Activated B cell treated with CpG ODN at 0.5 μM for 24 hours (primary cell): ENCODE measurements at places on chromosomes 2 and 18. TPM values are rescaled to one million over a fixed set of nuclear protein-coding genes. Genes with fewer than 3 reads are reported as not detected.

DNA sequence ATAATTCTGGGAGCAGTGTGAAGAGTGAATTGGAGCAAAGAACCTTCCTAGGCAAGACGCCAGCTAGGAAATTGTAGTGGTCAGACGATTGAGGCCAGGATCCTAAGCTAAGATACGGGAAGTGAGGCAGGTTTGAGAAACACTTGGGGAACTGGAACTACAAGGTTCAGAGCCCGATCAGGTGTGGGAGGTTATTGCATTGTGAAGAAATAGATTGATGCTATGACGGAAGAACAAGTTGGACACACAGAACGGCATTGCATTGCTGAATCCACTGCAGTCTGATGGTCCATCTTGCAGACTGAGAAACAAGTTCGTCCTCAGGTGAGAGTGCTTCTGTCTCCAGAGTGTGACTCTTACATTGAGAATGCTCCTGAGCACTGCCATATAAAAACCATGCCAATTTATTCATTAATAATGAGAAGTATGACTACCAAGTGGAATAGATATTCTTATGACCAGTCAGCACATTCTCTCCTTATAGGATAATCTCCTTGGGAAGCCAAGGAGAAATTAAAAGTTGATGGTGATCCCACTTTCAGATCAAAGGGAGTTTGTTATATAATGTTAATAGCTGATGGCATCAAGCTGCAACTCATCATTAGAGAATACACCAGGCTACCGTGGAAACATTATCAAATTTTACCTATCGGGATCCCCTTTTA, 30.9 kb downstream of the ANTXR1 start:
- H3K27ac ChIP-seq: no peak overlapping the region
- H3K4me3 ChIP-seq: no peak overlapping the region
- H3K27me3 ChIP-seq: peaks cover 15% of the 10 kb centered on the region
- H3K4me1 ChIP-seq: no peaks in the 10 kb centered on the region
- H3K36me3 ChIP-seq: no peaks in the 10 kb centered on the region

GRCh38 chr2:168884975-168885374, 5.3 kb downstream of the SPC25 start:
- no peaks in the 10 kb centered on the region for H3K27me3 ChIP-seq
- no peak overlapping the region for H3K27ac ChIP-seq
- H3K4me3 ChIP-seq: no peak overlapping the region
- no peaks in the 10 kb centered on the region for H3K36me3 ChIP-seq
- H3K4me1 ChIP-seq: peaks cover 3% of the 10 kb centered on the region

The RESP18 gene
- total RNA-seq: not detected in 2 replicates

- no peak for DNase-seq
- H3K4me3 ChIP-seq: no peak overlapping the region
- H3K36me3 ChIP-seq: no peaks in the 10 kb centered on the region
- no peak overlapping the region for H3K27ac ChIP-seq
- peaks cover 36% of the 10 kb centered on the region for H3K27me3 ChIP-seq
Measured at GRCh38 chr18:70220628-70221027, 15.1 kb upstream of the RTTN start.
